ENCODE measurements at places on chromosomes 3 and 15. TPM values are rescaled to one million over a fixed set of nuclear protein-coding genes. Genes with fewer than 3 reads are reported as not detected.

Gene PLSCR2
- not detected for total RNA-seq

Gene SENP5
- 76.6 TPM for total RNA-seq

Gene SOX2
- 128 TPM for total RNA-seq

Gene CNTN3
- total RNA-seq, result 22.3 TPM

Gene MEGF11
- 17.7 TPM for total RNA-seq

Gene FSIP1
- total RNA-seq, result 4.3 TPM

All from camera-type eye (tissue), 1 donor.